GM06990 (cell line): ENCODE measurements at places on chromosomes 4 and X.
A peak's percentile ranks its signal among the peaks of the same experiment; 100 is the strongest.

DNA sequence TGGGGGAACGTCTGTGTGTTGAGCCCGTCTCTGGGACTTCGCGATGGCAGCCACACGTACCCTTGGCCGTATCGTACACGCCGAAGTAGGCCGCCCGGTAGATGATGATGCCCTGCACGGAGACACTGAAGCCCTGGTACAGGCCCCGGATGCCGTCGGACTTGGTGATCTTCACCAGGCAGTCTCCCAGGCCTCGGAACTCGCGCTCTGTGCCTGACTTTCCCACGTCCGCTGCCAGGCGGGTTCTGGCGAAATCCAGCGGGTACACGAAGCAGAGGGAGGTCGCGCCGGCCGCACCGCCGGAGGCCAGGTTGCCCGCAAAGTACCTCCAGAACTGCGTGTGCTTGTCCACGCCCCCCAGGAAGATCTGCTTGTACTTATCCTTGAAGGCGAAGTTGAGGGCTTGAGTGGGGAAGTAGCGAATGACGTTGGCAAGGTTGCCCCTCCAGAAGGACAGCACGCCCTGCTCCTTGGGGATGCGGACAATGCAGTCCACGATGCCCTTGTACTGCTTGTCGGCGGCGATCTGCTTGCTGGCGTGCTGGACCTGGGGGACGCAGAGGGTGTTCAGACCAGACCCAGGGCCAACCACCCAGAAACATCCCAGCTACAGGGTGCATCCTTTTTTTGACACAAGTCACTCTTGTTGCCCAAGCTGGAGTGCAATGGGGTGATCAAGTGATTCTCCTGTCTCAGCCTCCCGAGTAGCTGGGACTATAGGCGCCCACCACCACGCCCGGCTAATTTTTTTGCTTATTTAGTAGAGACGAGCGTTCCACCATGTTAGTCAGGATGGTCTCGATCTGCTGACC lies 2.5 kb downstream of the SLC25A6 start:
- DNase-seq: no peak

DNA sequence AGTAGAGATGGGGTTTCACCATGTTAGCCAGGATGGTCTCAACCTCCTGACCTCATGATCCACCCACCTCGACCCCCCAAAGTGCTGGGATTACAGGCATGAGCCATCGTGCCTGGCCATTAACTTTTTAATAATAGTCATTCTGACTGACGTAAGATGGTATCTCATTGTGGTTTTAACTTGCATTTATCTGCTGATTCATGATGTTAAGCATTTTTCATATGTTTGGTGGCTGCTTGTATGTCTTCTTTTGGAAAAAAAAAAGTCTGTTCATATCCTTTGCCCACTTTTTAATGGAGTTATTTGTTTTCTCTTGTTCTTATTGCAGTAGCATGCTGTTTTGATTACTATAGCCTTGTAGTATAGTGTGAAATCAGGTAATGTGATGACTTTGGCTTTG lies 45.8 kb downstream of the ANXA10 start:
- DNase-seq: no peak

- no peak for DNase-seq
Measured at GRCh38 chrX:151239751-151240150, 63.4 kb downstream of the GPR50 start.

GRCh38 chrX:41350150-41350975 lies 16.4 kb downstream of the DDX3X start:
- DNase-seq: no peak

DNA sequence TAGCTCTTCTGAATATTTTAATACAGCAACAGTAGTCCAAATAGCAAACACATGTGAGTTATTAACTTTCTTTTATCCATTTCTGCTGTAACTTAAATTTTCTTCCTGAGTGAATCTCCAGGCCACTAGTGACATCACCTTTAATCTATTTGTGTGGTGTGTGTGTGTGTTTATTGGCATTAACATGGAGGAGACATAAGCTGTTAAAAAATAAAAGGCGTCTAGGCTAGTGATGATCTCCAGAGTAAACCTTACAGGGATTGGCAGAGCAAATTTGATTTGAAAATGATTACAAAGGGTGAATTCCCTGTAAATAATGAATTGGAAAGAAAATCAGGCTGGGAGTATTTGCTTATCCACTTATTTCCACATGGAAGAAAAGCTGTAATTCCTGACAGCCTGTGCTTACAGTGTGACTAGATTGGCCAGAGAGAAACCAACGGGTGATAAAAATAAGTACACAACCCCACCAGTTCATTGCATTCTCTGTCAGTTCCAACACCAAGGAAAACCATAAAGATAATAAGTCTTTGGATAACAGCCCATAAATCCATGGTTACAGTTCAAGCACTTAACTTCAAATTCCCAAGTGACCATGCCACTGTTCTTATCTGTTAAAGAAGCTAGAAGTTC lies 186.1 kb downstream of the ENOX2 start:
- no peak for DNase-seq

GRCh38 chr4:183852910-183853547 lies 52.1 kb upstream of the STOX2 start:
- no peak for DNase-seq

- DNase-seq: no peak
Measured at GRCh38 chrX:46040001-46040400, 505.2 kb downstream of the ZNF674 start.

GRCh38 chr4:3233391-3234071 lies 15.4 kb upstream of the MSANTD1 start:
- no peak for DNase-seq

DNA sequence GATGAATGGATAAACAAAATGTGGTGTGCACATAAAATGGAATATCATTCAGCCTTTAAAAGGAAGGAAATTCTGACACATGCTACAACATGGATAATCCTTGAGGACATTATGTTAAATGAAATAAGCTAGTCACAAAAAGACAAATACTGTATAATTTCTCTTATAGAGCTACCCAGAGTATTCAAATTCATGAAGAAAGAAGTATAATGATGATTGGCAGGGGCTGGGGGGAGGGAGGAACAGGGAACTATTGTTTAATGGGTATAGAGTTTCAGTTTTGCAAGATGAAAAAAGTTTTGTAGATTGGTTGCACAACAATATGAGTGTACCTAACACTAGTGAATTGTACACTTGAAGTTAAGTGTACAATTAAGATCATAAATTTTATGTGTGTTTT lies 153.9 kb upstream of the STK26 start:
- DNase-seq: no peak

GRCh38 chrX:103215425-103215991 lies 600 bp downstream of the BEX4 start:
- no peak for DNase-seq

DNA sequence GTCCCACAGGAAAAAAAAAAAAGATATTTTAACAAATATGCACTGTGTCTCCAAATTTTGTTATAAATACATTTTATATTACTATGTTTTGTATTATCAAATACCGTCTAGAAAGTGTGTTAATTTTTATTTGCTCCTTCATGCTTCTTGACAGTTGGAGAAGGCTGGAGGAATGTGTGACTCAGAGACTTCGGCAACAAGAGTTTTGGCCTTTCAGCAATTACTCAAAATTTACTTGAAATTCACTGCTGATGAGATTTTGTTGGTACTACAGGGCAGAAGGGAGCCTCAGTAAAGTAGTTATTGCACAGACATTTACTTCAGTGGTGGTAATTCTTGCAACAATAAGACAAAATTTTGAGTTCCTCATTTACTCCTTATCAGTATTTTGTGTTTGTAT lies 2164.0 kb downstream of the PCDH7 start:
- DNase-seq: no peak

GRCh38 chr4:164396439-164396838 lies 357.5 kb upstream of the SMIM31 start:
- no peak for DNase-seq

- no peak for DNase-seq
Measured at GRCh38 chr4:110335399-110335798, 137.0 kb upstream of the ELOVL6 start.

- no peak for DNase-seq
Measured at GRCh38 chr4:6120361-6120760, 80.0 kb downstream of the JAKMIP1 start.

DNA sequence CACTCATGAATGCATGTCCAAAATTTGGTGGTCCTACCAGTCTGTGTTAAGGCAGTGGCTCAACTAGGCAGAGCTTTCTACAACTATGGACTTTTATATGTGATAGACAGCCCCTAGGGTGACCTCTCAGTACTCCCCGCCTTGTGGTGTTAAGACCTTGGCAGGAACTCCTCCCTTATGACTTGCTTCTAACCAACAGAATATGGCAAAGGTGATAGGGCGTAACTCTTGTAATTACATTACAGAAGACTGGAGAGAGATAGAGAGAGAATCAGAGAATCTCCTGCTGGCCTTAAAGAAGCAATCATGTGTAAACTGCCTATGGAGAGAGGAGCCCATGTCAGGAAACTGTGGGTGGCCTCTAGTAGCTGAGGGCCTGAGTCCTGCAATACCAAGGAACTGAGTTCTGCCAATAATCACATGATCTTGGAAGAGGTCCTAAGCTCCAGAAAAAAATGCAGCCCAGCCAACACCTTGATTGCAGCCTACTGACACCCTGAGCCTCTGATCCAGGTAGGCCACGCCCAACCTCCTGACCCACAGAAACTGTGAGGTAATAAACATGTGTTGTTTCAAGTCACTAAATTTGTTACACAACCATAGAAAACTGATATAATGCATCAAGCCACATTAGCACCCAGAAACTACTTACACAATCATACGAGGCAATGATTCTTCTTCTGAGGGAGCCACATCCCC lies 68.9 kb downstream of the INPP4B start:
- no peak for DNase-seq

- no peak for DNase-seq
Measured at GRCh38 chrX:41664375-41664901, 24.3 kb upstream of the GPR34 start.

DNA sequence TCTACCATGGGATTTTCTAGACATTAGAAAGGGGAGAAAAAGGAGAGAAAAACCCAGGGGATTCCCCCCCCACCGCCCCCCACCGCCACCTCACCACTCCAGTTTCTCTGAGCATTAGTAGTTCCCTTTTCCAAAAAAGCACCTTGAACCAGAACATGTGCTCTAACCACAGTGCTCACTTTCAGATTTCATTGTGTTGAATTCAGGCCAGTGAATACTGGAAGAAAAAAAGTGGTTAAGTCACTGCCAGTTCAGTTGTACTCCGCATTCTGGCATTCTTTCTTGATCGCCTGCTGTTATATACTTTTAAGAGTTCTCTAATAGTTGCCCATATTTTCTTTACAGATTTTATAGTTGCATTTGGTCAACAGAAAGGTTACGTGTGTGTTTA lies 40.9 kb downstream of the JADE3 start:
- DNase-seq: peak; percentile 39

DNA sequence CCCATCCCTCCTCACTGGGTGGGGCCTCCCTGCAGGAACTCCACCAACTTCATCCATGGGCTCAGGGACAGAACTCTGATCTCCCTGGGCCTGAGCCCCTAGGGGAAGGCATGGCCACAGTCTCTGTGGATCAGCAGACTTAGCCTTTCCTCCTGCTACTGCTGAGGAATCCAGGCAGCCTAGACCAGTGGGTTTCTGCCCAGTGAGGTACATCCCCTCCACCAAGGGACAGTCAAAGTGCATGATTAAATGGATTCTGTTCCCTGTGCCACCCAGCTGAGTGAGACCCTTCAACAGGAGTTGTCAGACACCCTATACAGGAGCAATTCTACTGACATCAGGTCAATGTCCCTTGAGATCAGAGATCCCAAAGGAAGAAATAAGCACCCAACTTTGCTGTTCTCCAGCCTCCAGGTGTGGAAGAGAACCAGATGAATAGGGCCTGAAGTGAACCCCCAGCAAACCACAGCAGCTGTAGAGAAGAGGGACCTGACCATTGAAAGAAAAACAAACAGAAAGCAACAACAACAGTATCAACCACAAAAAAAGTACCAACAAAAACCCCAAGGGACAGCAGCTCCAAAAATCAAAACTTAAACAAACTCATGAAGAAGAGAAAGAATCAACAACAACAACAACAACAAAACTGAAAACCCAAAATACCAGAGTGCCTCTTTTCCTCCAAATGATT lies 84.8 kb downstream of the CHIC1 start:
- DNase-seq: no peak

- DNase-seq: no peak
Measured at GRCh38 chr4:42845586-42845985, 46.9 kb upstream of the GRXCR1 start.

DNA sequence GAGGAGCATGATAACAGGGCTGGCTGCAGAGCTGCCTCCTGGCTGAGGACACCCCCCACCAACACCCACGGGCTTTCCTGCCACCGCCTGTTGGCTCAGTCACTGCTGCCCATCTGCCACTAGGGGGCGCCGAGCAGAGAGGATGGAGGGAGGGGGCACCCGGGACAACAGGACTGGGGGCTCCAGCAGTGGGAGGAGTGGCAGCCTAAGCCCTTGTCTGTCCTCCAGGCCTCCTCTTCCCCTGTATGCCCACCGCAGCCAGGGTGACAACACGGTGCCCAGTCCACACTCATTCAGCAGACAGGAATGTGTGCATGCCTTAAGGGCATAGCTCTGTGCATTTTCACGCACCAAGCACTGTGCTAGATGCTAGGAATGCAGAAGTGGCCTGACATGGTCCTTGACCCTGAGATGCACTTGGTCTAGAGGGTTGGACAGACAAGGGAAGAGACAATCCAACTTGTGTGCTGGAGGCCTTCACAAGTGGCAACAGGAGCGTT lies 149.9 kb downstream of the AMMECR1 start:
- DNase-seq: no peak

GRCh38 chr4:109375778-109376414 lies 57.7 kb upstream of the SEC24B start:
- DNase-seq: no peak

DNA sequence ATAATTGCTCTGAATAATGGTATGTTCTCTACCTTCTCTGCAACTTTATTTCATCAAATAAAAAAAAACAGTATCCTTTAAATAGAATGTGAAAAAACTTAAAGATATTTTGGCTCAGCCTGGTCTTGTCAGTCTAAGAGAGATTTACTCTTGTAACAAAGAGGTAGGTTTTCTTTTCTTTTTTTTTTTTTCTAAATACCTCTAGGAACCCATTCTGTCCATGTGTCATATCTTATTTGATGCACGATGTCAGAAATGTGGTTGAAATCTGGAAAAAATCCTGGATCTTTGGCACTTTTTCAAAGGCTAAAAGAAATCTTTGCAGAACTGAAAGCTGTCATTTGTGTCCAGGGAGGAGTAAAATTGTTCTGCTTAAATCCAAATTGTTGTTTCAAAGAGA lies 17.3 kb upstream of the FGF5 start:
- no peak for DNase-seq

GRCh38 chr4:116055857-116056827 lies 942.7 kb upstream of the NDST4 start:
- DNase-seq: no peak

DNA sequence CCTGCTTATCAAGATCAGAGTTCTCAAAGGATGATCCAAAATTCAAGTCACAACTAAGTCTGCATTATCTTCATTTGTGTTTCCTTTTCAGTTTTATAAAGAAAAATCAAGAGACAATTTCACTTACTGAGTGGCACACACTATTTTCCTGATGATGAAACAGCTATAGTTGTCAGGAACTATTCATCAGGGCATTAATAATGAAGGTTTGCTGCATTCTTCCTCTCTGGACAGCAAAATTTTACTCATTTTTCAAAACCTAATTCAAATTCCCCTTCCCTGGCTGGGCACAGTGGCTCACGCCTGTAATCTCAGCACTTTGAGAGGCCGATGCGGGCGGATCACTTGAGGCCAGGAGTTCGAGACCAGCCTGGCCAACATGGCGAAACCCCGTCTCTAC lies 83.5 kb upstream of the SMIM10 start:
- DNase-seq: no peak

- no peak for DNase-seq
Measured at GRCh38 chr4:31005037-31005436, 284.9 kb downstream of the PCDH7 start.

GRCh38 chr4:155025762-155026457 lies 182.5 kb upstream of the NPY2R start:
- peak; percentile 25 for DNase-seq

GRCh38 chrX:633985-634958 lies 3.7 kb downstream of the SHOX start:
- no peak for DNase-seq
